KG1 (cell line): ENCODE measurements at places on chromosomes 4 and X.

- DNase-seq, result no peak
Observed at GRCh38 chr4:93809773-93810172, 18.8 kb upstream of the ATOH1 start.

DNA sequence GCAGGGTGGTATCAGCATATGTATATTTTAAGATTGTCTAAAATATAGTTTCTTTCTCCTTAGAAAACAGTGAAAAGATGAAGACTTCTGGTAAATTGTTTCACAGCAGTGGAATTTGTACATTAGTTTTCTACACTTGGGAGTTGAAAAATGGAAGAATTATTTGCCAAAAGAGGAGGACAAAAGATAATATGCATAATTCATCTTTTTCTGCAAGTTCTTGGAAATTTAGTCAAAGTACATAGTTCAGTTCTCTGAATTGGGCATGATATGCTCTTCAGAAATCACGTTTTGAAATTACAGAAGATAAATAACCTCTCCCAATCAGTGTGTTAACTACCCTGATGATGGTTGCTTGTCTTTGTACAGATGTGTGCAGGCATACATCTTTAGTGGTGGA lies 47.0 kb downstream of the RBPJ start:
- DNase-seq, result no peak

DNA sequence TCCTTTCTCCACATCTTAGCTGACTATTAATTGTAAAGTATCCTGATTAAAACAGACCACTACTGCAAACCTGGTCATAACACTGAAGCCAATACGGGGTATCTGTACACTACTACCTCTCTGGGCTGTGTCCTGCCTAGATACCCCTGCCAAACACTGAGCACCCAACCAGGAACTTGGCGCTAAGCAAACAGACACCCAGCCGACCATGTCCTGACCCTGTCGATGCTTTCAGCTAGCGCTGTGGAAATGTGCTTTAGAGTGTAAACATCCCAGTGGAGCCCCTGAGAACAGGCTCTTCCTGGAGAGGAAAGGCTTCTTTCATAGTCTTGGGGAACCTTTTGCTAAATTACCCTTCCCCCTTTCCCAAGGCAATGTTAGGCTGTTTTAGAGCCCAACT lies 52.9 kb downstream of the CCNG2 start:
- DNase-seq, result no peak

DNA sequence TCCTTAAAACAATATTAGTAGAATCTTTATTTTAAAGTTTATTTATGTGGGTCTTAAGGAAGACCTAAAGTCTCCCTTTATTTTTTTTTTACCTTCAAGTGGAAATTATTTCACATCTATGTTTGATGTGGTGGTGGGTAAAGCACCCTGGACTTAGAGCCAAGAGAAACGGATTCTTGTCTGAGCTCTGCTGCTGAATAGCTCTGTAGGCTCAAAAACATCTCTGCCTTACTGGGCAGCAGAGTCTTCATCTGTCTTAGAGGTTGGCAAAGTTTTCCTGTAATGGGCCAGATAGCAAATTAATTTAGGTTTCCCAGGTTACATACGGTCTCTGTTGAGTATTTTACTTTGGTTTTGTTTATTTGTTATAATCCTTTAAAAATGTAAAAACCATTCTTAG lies 136.5 kb downstream of the CEP135 start:
- no peak for DNase-seq

DNA sequence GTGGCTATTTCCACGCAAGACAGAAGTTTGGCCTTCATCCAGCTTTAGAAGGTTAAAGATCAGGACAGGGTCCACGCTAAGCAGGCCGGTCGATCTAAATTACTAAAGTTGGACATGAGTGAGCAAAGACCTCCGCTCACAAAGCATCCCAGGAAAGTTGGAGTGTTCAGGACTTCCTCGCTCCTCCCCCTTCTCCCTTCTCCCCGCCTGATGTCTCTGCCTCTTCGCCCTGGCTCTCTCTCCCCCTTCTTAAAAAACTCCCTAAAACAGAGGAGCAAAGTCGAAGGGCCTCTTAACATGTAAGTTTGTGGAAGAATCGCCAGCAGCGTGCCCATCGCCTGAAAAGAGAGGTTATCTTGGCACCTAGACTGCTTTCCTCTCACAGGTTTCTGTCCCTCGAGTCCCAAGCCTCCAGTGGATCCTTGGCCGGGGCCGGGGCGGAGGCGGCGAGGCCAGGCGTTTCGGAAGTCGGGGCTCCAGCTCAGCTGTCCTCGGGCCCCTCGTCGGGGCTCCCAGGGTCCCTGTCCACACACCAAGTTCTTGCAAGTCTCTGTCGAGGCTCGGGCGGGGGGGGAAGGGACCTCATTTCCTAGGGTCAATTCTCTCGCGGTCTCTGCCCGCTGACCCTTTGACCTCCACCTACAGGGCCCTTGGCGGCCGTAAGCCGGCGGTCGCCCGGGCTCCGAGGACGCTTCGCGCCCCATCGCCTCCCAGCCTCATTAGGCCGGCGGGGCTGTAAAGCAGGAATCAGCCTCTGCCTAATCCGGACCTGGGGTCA lies 7.6 kb downstream of the ZIC3 start:
- no peak for DNase-seq

DNA sequence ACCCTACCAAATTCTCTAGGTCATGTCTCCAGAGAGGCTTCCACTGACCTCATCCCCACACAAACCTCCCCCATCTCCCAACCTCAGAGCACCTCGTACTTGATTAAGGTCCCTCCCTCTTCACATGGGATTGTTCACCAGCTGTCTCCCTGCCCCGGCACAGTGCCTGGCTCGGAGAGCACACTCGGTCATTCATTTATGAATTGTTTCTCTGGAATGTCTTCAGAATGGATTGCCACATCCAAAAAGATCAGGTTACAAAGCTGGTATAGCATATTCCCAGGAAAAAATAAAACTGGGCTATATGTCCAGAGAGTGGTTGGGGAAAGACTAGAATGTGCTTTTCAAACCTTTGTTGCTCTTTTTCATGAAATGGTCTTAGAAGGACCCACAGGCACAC lies 21.6 kb downstream of the JAKMIP1 start:
- DNase-seq, result no peak

DNA sequence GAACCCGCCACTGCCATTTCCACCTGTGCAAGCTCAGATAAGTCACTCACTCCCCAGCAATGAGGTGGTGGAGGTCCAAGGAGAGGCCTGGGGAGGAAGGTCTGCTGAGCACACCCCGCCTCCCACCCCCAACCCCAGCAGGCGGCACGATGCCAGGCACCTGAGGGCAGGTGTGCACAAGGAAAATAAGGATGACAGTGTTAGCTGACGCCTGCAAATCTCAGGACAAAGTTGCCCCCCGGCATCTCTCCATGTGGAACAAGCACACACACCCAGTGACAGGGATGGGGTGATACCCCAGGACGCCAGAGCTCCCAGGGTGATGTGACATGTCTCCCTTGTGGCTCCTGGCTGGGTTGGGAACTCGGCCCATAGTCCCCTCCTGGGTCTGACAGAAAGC lies 9.9 kb downstream of the JAKMIP1 start:
- DNase-seq, result no peak

DNA sequence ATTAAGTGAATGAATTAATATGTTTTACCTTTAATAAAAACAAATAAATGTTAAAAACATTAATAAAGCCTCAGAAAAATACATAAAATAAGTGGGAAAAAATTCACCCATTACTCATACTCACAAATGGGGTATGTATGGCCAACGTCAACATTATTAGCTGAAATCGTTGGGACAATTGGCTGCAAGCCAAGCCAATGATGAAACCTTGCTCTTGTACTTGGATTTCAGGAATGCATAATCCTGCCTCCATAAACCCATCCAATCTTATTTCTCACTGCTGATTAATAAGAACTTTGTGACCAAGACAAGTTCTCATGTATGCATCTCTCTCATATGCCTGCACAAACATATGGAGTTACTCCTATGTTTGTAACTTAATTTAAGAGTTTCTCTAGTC lies 35.3 kb upstream of the ADAMTS3 start:
- no peak for DNase-seq

DNA sequence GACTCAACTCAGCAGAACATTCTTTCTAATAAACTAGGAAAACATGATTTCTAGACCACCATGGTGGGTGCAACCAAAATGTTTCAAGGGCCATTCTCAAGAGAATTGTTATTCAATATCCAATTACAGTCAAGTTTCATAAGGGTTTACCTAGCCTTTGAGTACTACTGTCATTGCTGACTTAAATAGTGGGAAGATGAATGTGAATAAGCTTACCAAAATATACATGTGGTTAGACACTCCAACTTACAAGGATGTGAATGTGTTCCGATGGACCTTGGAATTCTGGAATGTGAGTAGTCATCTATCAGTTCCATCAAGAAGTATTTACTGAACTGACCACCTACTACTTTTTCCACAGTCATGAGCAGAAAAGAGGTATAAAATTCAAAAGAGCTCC lies 16.9 kb downstream of the SH3RF1 start:
- no peak for DNase-seq

GRCh38 chrX:123801901-123802300 lies 58.0 kb upstream of the XIAP start:
- DNase-seq, result no peak

- no peak for DNase-seq
Observed at GRCh38 chr4:8329859-8330761, 60.6 kb downstream of the HTRA3 start.

- DNase-seq, result no peak
Observed at GRCh38 chr4:148814030-148814429, 371.8 kb upstream of the NR3C2 start.

- DNase-seq, result no peak
Observed at GRCh38 chr4:8691151-8691775, 98.7 kb downstream of the CPZ start.

DNA sequence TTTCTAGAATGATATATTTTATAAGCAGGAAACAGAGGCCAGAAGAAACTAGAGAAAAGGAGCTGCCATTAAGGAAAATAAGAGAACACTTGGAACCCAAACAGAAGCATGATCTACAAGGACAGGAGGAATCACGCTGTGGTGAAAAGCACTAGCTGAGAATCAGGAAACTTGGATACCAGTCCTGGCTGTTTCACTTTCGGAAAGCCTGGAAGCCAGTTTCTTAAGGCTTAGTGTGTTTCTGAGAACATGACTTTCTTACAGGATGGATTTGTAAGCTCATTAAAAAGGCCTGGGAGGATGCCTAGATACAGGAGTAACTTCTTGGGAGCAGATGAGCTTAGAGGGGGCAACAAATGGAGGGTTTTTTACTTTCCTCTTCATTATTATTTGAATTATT lies 36.9 kb downstream of the TLL1 start:
- DNase-seq, result no peak

DNA sequence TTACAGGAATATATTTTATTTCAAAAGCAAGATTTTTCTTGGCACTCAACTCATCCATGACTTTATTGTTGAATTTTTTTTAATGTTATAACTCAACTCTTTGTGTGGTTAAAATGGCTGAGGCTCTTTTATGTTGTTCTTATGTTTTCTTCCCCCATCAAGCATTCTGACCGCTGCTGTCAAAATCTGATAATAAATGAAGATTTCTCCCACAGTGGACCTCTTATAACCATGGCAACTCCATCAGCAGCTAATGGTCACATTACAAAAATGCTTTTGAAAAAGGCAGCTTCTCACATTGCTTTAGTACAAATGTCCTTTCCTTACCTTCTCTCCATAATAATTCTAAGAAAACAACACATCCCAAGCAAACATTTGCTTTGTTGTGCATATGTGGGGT lies 96.0 kb upstream of the ATOH1 start:
- DNase-seq, result no peak

DNA sequence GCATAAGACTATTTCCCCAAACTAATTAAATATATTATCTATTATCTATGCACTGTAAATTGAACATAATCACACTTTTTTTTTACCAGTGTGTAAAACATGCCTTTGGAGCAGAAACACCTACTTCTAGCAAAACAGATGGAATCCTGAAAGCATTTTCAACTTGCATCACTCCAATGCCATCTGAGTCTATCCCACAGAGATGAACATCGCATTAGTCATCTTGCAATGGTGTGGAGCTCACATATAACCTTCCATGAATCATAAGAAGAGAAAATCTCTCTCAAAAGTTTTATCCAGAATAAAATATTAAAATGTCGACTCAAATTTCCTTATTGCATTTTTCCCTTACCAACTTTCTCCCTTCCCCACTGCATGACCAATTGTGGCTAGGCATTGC lies 406.7 kb upstream of the ACTRT1 start:
- DNase-seq, result no peak

DNA sequence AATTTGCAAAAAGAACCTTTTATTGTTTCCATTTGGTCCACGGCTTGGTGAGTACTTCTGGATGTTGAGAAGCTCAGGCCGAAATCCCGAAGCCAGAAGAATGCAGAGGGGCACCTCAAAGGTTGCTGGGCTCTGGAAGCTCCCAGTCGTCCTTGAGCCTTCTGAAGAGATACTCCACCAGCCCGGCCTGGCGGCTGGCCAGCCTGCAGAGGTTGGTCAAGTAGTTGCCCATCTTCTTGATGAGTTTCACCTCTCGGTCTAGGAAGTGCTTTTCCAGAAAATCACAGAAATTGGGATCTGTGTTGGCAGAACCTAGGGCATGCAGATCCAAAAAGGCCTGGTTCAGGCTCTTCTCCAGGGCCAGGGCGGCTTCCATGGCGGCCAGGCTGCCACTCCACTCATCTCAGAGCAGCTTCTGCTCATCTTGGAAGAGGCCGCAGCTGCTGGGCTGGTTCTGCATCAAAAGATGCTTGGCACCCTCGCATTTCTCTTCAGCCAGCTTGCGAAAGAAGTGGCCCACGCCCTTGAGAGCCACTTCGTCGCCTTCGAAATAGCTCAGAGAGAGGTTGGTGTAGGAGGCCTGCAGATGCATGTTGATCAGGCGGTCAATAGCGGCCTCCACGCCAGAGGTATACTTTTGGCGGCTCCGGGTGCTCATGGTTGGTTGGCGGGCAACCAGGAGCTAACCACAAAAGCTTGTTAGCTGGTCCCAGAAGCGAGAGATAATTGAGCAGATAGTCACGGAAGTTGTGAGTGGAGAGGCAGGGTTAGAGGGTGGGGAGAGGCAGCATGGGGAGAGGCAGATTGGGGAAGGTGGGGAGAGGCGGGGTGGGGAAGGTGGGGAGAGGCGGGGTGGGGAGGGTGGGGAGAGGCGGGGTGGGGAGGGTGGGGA lies 76.5 kb upstream of the TSPAN7 start:
- no peak for DNase-seq

DNA sequence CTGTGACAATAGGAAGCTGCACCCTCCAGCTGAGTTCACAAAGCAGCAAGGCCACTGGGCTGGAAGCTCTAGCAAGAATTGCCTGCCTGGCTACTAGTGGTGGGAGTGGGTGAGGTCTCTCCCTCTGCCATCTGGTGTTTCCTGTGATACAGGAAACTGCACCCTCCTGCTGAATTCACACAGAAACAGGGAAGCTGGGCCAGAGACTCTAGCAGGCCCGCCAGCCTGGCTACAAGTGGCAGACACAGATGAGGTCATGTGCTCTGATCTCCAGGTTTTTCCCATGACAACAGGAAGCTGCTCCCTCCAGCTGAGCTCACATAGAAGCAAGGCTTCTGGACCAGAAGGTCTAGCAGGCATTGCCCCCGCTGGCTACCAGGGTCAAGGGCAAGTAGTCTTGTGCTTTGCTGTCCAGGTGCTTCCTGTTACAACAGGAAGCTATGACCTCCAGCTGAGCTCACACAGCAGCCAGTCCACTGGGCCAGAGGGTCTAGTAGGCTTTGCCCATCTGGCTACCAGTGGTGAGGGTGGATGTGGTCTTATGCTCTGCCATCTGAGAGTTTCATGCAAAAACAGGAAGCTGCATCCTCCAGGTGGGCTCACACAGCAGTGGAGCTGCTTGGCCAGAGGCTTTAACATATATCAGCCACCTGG lies 41.5 kb upstream of the ZXDA start:
- peak; percentile 35 for DNase-seq

- no peak for DNase-seq
Observed at GRCh38 chr4:20883231-20883630, 183.0 kb downstream of the PACRGL start.
